ENCODE measurements at places on chromosomes 16 and 17. TPM values are rescaled to one million over a fixed set of nuclear protein-coding genes. Genes with fewer than 3 reads are reported as not detected.

Gene CDRT15L2
- total RNA-seq, result not detected

Gene MRPS34
- 62.7 TPM for total RNA-seq

Gene PNMT
- 4.3 TPM for total RNA-seq

Gene OR1A1
- total RNA-seq, result not detected

Gene CEMP1
- total RNA-seq, result 1.4 TPM

Gene COPS3
- 47.1 TPM for total RNA-seq

DNA sequence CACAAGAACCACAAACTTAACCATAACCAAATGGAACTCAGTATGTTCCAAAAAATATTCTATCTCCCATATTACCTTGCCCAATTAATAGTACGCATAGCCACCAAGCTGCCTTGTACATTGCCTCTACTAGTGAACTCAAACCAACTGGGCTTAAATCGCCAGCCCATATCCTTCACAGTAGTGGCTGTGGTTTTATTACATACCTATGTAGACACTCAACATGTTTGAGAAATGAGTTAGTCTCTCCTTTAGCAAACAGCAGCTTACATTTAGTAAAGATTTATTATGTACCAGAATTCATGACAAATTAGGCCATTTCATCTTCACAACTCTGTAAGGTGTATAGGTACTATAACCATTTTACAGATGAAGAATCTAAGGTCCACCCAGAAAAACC lies 41.4 kb downstream of the GRB2 start:
- H3K4me1 ChIP-seq, result peaks cover 81% of the 10 kb centered on the region
- H3K27ac ChIP-seq, result no peak overlapping the region
- no peaks in the 10 kb centered on the region for H3K36me3 ChIP-seq
- no peak for DNase-seq
- no peaks in the 10 kb centered on the region for H3K27me3 ChIP-seq

DNA sequence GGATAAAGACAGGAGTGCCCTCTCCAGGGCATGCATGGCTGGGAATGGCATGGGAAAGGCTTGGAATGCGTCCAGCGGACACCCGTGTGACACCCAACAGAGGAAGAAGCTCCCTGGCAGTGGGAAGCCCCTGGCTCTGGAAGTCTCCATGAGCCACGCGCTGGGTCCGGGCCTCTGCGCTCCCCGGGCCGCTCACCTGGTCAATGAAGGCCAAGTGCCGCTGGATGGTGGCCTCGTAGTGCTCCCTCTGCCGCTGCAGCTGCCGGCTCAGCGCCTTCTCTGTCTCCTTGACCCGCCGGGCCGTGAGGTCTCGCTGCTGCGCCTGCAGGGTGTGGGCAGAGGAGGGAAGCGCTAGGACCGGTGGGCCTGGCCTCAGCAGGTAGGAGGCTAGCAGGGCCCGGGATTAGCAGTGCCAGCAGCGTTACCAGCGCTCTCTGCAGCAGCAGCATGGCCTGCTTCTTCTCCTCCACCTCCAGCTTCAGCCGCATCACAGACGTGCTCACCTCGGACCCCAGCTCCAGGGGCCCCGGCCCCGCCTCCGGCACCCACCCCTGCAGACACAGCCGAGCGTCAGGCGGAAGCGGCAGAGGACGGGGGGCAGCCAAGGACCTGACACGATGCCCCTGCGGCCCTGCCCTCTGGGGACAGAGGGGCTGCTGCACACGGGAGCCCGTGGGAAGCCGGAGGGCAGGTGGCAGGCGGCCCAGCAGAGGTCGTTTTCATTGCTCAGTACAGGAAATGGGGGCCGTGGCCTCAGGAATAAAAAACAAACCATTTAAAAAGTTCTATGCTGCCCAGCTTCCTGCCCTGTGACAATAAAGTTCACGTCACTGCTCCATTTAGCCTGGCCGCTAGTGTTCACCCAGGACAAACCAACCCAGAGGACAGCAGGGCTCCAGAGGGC lies 26.0 kb downstream of the CEP131 start:
- H3K4me3 ChIP-seq, result peak overlapping the region; percentile 3
- no peaks in the 10 kb centered on the region for H3K27me3 ChIP-seq
- no peak for DNase-seq

DNA sequence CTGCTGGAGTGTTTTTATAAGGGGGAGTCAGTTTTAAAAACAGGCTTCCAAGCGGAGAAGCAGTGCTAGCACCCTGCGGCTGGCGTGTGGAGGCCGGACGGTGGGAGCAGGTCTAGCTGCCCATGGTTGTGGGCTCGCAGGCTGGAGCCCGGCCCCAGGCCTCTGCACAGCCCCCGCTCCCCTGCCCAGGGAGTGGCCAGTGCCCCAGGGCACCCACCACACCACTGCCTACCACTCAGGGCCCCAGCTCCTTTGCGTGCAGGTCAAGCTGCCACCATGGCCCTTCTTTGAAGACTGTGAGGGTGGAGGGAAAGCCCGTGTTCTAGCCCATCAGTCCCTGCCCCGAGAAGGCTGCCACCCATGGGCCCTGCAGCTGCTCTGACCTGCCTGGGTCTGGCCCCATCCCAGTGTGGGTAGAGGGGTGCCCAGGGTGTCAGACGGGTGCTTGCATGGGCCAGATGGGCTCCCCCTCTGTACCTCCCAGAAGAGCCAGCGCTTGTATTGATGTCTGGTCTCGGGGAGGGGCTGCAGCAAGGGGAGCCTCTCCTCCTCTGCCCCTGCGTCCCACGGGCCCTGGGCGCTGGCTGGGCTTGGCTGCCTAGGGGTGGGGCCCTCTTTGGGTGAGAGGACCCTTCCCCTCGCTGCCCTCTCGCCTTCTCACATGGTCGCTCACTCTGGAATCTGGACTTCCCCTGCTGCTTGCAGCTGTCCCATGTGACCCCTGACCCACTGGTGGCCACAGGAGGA lies 1.5 kb upstream of the NUDT16L1 start:
- no peak overlapping the region for H3K27ac ChIP-seq
- no peaks in the 10 kb centered on the region for H3K27me3 ChIP-seq
- H3K4me3 ChIP-seq, result no peak overlapping the region
- H3K4me1 ChIP-seq, result peaks cover 17% of the 10 kb centered on the region

- H3K4me3 ChIP-seq, result no peak overlapping the region
- no peak for DNase-seq
- no peaks in the 10 kb centered on the region for H3K4me1 ChIP-seq
- H3K27me3 ChIP-seq, result no peaks in the 10 kb centered on the region
- H3K27ac ChIP-seq, result no peak overlapping the region
Observed at GRCh38 chr17:12415031-12415430, 250.7 kb upstream of the MYOCD start.

GRCh38 chr16:67077871-67078270 lies 31.9 kb upstream of the PHAF1 start:
- no peak overlapping the region for H3K27ac ChIP-seq
- no peaks in the 10 kb centered on the region for H3K27me3 ChIP-seq
- no peaks in the 10 kb centered on the region for H3K4me1 ChIP-seq

DNA sequence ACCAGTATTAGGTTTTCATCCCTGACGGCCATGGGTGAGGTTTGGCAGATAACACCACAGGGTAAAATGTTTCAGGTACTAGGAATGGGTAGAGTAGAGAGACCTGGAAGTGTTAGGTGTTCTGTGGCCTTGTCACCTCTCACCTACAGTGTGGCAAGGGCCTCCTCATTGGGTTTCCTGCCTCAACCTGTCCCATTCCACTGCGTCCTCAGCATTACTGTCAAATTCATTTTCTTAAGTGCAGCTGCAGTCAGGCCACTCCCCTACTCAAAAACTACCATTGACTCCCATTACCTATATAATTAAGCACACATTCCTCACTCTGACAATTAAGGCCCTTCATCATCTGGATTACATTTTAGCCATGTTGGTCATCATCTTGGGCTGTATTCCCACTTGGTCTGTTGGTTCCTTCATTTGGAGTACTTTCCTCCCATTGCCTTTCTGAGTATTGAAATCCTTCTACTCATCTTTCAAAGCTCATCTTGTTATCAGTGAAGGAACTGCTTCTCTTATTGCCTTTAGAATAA lies 64.5 kb downstream of the NUP88 start:
- H3K4me1 ChIP-seq, result no peaks in the 10 kb centered on the region
- peaks cover 87% of the 10 kb centered on the region for H3K36me3 ChIP-seq
- no peak overlapping the region for H3K4me3 ChIP-seq
- no peaks in the 10 kb centered on the region for H3K27me3 ChIP-seq

GRCh38 chr16:12184419-12184917 lies 207.9 kb downstream of the SNX29 start:
- H3K4me1 ChIP-seq, result peaks cover 4% of the 10 kb centered on the region
- H3K36me3 ChIP-seq, result no peaks in the 10 kb centered on the region
- no peak for DNase-seq
- H3K27me3 ChIP-seq, result no peaks in the 10 kb centered on the region
- no peak overlapping the region for H3K27ac ChIP-seq

- no peak overlapping the region for H3K27ac ChIP-seq
- no peak for DNase-seq
- no peaks in the 10 kb centered on the region for H3K4me1 ChIP-seq
- H3K36me3 ChIP-seq, result peaks cover 25% of the 10 kb centered on the region
- no peaks in the 10 kb centered on the region for H3K27me3 ChIP-seq
Observed at GRCh38 chr17:54933921-54934320, 33.3 kb downstream of the TOM1L1 start.

- no peak overlapping the region for H3K4me3 ChIP-seq
- H3K36me3 ChIP-seq, result no peaks in the 10 kb centered on the region
- H3K27ac ChIP-seq, result no peak overlapping the region
- DNase-seq, result peak; percentile 64
Observed at GRCh38 chr17:82320140-82320840, 2.9 kb upstream of the CD7 start.

DNA sequence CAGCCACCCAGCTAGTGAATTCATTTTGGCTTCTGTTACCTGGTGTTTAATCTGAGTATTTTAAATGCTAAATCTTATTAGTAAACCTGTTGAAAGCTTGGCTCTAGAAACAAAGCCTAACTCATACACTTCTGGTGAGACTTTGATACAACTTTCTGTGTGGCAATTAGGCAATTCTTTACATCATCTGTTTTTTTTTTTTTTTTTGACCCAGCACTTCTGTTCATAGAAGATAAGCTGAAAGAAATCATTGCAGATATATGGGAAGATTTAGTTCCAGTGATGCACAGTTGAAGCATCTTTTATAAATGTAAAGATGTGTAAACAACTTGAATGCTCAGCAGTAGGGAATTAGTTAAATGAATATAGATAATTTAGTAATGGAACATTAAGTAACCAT lies 21.7 kb upstream of the ABCC11 start:
- H3K4me3 ChIP-seq, result no peak overlapping the region
- H3K27me3 ChIP-seq, result no peaks in the 10 kb centered on the region
- no peaks in the 10 kb centered on the region for H3K4me1 ChIP-seq
- H3K27ac ChIP-seq, result no peak overlapping the region
- no peak for DNase-seq

Data from upper lobe of right lung (tissue), 1 donor.